T-helper 17 cell (primary cell): ENCODE measurements at places on chromosomes 5 and 9. TPM values are rescaled to one million over a fixed set of nuclear protein-coding genes. Genes with fewer than 3 reads are reported as not detected.

RIOK2 gene
- total RNA-seq = 16.9 TPM

SPATA31C1 gene
- total RNA-seq = not detected

ITGA2 gene
- 1.8 TPM for total RNA-seq

TNFSF8 gene
- 45.7 TPM for total RNA-seq

DNA sequence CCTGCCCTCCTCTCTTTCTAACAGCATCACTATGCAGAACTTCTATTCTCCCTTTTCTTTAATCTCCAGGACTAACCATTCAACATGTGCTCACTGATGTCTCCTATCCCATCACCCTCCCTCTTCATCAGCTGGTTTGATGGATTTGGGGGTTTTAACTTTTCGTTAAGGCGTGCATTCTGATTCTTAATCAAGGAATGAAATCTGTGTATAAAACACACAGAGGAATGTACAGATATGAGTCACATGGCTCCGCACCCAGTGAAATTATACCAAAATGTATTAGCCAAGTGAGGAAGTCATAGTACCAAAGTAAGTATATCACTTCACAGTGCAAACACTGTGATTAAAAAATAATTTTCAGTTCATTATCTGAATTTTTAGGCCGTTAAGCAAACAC is 35.2 kb downstream of the MARCHF11 start:
- H3K36me3 ChIP-seq = no peaks in the 10 kb centered on the region
- H3K27me3 ChIP-seq = no peaks in the 10 kb centered on the region
- no peaks in the 10 kb centered on the region for H3K4me1 ChIP-seq
- no peak overlapping the region for H3K4me3 ChIP-seq

GRCh38 chr5:15621094-15621493 is 121.1 kb downstream of the FBXL7 start:
- no peak overlapping the region for H3K4me3 ChIP-seq
- DNase-seq = no peak
- H3K36me3 ChIP-seq = no peaks in the 10 kb centered on the region
- no peaks in the 10 kb centered on the region for H3K4me1 ChIP-seq
- no peaks in the 10 kb centered on the region for H3K27me3 ChIP-seq

GRCh38 chr9:73050887-73051550 is 98.2 kb upstream of the ALDH1A1 start:
- H3K36me3 ChIP-seq = peaks cover 2% of the 10 kb centered on the region
- no peak overlapping the region for H3K27ac ChIP-seq
- H3K4me3 ChIP-seq = no peak overlapping the region
- peaks cover 26% of the 10 kb centered on the region for H3K27me3 ChIP-seq

DNA sequence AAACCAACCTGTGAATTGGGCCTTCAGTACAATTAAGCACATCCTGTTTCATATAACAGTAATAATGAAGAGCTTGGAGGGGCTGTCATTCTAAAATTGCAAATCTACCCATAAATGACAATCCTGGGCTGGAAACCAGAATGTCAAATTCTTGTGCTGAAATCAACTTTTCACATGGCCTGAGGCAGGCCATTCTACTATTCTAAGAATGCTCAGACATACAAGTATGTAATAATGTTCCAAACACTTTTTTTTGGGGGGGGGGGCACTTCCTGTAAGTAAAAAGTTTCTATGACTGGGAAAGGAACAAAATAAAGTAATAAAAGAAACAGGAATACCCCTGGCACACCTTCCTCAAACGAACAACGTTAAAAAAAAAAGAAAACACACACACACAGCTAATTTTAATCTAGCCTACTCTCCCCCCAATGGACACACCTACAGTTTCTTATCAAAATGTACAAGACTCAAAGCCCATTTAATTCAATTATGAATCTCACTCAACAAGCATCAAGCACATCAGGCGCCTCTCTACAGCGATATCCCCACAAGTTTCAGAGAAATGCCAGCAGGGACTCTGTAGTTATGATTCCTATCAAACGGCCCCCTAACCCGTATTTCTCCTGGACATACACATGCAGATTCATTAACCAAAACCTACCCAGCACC is 1.4 kb downstream of the ETF1 start:
- H3K4me1 ChIP-seq = peaks cover 49% of the 10 kb centered on the region
- H3K27ac ChIP-seq = peak overlapping the region; percentile 100
- H3K36me3 ChIP-seq = peaks cover 6% of the 10 kb centered on the region
- no peak for DNase-seq

GRCh38 chr5:122173474-122174415 is 44.4 kb downstream of the ZNF474 start:
- H3K4me1 ChIP-seq = peaks cover 2% of the 10 kb centered on the region
- DNase-seq = no peak
- H3K4me3 ChIP-seq = no peak overlapping the region
- no peaks in the 10 kb centered on the region for H3K36me3 ChIP-seq

- H3K27ac ChIP-seq = no peak overlapping the region
- peaks cover 5% of the 10 kb centered on the region for H3K36me3 ChIP-seq
- peaks cover 6% of the 10 kb centered on the region for H3K4me1 ChIP-seq
Measured at GRCh38 chr5:151622367-151623088, 31.4 kb upstream of the FAT2 start.

DNA sequence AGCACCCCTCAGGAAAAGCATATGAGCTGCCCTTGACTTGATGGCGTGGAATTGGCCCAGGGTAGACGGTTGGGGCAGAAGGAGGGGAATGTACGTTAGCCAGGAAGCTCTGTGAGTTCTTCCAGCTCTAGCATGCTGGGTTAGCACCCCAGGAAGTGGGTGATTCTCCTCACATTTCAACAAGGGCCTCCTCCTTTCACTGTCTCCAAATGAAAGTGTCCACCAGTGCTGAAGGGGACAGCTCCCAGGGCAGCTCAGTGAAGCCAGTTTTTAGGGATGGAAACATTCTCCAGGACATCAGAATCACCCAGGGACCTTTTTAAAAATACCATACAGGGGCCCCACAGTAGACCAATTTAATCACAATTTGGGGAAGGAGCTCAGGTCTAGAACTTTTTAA is 17.2 kb upstream of the AFAP1L1 start:
- H3K27ac ChIP-seq = no peak overlapping the region
- H3K4me1 ChIP-seq = no peaks in the 10 kb centered on the region
- H3K4me3 ChIP-seq = no peak overlapping the region

DNA sequence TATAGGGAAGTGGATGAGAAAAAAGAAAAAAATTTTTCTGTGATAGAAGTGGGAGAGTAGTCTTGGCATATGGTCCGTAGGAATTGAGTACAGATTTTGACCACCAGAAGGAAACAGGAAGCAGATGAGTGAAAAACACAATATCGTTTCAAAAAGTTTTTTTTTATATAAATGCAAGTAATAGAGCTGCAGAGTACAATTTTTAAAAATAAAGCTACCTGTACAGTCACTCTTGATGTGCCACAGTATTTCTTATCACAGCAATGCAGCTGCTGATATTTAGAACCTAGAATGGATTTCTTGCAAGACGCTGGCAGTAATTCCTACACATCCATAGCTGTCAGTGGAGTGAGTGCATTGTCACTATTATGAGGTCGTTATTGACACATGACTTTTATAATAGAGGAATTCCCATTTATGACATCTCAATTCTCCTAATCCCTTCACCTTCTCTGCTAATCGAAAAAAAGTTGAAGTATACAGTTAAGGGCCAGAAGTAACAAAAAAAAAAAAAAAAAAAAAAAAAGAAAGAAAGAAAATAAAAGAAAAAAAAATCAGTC is 477.7 kb downstream of the TAF11L14 start:
- no peaks in the 10 kb centered on the region for H3K27me3 ChIP-seq
- H3K36me3 ChIP-seq = no peaks in the 10 kb centered on the region
- H3K27ac ChIP-seq = no peak overlapping the region

DNA sequence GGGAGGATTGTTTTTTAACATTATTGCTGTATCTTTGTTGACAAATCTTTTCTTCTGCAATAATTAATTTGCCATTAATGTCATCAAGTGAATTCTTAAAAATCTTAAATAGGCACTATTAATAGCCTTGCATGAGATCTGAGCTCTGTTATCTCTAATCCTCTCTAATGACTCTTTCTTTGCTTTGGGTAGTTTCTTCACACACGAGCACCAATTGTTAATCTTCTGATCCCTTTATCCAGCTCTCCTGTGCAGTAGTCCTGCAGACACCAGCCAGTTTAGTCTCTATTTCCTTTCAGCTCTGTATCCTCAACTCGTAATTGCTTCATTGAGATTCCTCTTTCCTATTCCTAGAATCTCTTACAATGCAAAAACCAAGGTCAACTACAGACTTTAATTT is 8.1 kb downstream of the SPINK14 start:
- no peak overlapping the region for H3K4me3 ChIP-seq
- no peaks in the 10 kb centered on the region for H3K36me3 ChIP-seq
- peaks cover 35% of the 10 kb centered on the region for H3K27me3 ChIP-seq
- H3K27ac ChIP-seq = no peak overlapping the region

DNA sequence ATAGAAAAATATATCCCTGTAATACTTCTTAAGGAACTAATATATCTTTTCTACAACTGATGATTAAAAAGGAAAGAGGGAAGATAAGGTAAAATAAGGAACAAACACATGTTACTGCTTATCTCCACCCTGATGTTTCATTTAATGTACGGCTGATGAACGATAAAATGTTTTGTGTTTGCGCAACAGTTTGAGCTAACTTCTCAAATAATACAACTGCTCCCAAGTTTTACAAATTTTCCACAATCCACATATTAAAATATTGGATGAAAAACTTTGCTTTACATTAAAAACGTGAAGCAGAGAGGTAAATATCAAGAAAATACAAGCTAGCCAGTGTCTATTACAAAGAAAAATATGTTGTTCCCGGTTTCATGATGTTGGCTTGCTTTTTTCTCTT is 21.0 kb upstream of the CSNK1G3 start:
- DNase-seq = no peak
- H3K4me3 ChIP-seq = no peak overlapping the region
- no peaks in the 10 kb centered on the region for H3K4me1 ChIP-seq
- H3K36me3 ChIP-seq = no peaks in the 10 kb centered on the region
